ENCODE measurements at places on chromosomes 4 and X. TPM values are rescaled to one million over a fixed set of nuclear protein-coding genes. Genes with fewer than 3 reads are reported as not detected.

- DNase-seq, result no peak
These were observed 95.1 kb downstream of the AFAP1 start for GRCh38 chr4:7844594-7844991.

DNA sequence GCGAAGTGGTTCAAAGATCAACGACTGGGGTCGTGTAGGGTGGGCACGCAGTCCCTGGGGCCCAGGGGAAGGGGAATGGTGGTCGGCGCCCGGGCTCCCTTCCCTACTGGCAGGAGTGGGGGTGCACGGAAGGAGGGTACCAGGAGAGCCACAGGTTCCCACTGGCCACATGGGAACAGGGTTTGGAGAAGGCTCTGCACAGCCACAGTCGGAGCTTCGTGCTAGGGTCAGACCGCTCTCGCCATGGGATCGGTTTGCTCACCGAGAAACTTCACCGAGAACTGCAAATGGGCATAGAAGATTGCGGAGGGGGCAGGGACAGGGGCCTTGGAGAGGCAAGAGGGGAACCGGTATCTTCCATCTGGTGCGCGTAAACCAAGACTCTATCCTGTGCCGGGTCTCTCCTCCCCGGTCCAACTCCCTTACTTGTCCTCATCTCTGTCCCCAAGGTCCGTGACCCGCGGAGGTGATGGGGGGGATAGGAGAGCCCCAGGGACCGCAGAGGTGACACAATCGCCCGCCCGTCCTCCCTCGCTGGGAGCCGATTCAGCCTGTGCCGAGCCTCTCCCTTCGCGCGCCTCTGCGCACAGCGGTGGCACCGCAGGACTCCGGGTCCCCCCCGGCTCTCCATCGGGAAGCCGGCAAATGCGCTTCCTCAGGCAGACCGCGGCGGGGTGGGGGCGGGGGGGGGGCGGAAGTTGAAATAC, 1.0 kb downstream of the SCD5 start:
- DNase-seq, result no peak

- DNase-seq, result no peak
These were observed 184.5 kb downstream of the CPEB2 start for GRCh38 chr4:15186806-15187205.

DNA sequence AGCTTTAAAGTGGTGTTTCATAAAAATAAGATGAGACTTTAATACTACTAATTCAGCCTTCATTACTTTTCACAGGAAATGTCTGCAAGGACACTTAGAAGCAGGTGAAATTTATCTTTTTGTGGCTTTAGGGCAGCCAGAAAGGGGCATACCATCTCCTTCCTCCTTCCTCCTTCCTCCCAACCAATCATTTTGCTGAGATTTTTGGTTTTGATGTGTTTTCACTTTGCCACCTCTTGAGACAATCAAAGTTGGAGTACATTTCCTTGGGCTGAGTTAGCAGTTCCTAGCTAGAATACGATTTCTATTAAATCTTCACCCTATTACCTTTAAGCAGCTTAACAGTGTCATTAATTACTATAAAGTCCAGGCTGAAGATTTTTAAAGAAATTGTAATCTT, 5.1 kb upstream of the NDST3 start:
- DNase-seq, result no peak

DNA sequence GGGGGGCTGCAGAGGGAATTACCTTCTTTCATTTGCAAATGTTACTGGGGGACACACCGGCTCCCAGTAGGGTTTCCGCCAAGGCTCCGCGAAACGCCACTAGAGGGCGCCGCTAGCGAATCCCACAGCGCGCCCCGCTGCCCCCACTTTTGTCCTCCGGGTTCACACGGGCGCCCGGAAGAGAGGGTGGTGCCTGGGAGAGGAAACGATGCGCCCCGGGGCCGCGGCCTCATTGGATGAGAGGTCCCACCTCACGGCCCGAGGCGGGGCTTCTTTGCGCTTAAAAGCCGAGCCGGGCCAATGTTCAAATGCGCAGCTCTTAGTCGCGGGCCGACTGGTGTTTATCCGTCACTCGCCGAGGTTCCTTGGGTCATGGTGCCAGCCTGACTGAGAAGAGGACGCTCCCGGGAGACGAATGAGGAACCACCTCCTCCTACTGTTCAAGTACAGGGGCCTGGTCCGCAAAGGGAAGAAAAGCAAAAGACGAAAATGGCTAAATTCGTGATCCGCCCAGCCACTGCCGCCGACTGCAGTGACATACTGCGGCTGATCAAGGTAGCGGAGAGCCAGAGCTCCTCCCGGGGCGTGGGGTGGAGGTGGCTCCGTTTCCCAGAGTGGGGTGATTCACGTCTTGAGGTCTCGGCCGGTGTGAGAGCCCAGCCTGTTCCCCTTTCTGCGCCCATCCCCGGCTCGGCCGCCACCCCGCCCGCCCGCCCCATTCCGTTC, at the start of gene SAT1:
Gene SAT1 (plus strand): TSS at position 311 of the 726 bp plus-strand sequence. CDS start 179 bp downstream, at position 490.
- DNase-seq, result peak; percentile 87

DNA sequence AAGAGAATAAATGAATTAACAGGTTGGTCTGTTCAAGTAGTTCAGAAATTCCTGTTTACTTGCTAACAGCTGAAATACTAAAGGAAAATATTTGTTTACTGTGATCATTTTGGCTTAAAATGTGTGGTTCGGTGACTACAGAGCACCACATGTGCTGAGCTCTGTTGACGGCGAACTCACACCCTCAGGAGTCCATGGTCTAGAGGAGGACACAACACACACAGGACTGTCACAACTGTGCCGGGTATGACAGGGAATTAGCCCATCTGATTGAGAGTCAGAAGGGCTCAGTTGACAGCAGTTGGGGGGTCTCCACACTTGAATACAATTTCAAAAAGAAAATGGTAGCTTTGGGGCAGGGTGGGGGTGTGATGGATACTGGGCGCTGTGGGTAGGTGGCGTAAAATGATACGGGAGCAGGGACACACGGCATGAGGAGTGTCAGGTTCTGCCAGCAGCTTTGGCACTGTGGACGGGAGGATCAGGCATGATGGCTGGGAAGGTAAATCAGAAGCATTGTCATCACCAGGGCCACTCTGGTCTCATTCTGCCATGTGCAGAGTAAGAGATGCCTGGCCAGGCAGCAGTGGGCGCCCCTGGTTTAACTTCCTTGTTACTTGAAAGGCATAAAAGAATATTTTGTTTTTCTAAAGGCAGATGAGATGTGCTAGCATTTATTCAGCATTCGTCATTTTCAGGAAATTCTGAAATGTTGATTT, 33.3 kb downstream of the CLDN22 start:
- DNase-seq, result no peak

GABRQ gene
- total RNA-seq, result 1.5 TPM

- no peak for DNase-seq
These were observed 57.0 kb downstream of the MAPK10 start for GRCh38 chr4:86302830-86303229.

GAGE12J gene
- total RNA-seq, result not detected

GRCh38 chrX:15645266-15645665, 19.3 kb downstream of the CLTRN start:
- no peak for DNase-seq

- DNase-seq, result no peak
These were observed 34.1 kb upstream of the HHIP start for GRCh38 chr4:144611850-144612249.

FOXR2 gene
- not detected for total RNA-seq
